ENCODE measurements at places on chromosomes 1 and 21.

GRCh38 chr1:214830941-214831340 lies 227.9 kb downstream of the CENPF start:
- DNase-seq = no peak

GRCh38 chr1:168159251-168159650 lies 19.5 kb upstream of the TIPRL start:
- DNase-seq = no peak

- no peak for DNase-seq
Observed at GRCh38 chr21:34548781-34549376, 36.9 kb upstream of the KCNE1 start.

DNA sequence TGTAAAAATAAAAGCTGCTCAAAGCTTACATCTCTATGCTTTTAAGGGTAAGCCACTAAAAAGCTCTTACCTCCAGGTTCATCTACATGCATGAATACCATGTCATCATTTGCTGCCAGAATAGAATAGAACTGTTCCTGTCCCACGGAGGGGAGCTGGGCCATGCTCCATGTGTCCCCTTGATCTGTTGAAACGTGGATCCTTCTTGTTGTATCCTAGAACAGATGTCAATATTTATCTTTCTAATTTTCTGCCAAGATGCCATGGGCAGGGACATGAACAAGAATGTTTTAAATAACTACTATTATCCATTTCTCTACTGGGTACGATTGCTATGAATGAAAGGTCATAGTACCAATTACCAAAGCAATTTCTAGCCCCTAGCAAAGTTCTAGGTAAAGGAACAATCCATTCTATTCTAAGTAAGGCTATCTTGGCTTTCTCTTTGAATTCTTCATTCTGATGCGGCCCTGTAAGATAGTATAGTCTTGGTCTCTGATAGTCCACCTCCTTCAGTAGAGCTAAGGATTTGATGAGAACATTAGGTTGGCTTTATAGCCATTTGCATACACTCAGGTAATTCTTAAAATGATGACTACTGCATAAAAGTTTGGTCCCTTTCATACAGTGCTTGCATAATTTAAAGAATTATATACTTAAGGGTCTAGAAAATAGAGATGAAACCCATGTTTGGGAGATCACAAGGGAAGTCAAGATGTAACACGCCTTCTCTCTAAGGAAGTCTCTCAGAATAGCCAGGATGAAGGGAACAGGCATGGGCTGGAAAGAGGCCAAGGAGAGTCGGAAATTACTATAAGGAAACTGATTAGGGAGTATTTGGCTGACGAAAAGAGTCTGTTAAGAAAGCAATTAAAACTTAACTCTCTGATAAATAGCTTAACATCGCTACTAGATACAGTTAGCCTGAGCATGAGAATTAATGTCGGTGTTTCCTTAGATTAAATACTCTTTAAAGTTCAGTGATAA lies 35.4 kb upstream of the MYBPHL start:
- DNase-seq = no peak

DNA sequence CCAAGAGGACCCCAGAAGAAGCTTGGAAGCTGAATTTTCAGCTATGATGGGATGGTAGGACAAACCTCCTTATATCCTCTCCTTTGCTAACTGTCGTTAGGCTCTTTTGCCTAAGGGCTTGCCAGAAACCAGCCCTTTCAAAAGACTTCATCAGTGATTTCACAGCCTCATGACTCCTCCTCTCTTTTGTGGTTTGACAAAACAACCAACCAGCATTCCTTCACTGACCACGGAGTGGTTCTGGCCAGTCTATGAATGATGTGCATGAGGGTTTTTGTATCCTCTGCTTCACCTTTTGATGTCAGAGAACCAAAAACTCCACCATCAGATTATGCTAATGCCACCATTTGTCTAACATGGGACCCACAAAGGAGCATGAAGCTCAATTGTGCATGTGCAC lies 116.9 kb upstream of the COA6 start:
- no peak for DNase-seq

GRCh38 chr1:62908168-62908695 lies 124.3 kb downstream of the ATG4C start:
- DNase-seq = no peak

All from sciatic nerve (tissue), 2 donors.